ENCODE measurements at places on chromosomes 5 and 9.

DNA sequence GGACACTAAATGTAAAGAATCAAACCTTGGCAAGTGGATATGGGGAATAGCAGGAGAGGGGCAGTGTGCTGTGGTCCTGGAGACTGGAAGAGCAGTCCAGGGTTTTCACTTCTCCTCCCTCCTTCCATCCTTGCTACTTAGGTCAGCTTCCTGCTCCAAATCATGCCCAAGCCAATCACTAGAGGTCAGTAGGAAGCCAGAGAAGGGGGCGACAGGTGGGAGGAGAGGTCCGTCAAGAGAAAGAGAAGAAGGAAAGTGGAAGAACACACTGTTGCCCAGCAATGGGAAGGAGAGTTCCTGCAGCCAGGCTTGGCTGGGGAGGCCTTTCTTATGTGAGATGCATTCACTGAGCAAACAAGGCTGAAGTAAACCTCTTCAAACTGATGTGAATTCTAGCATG is 289.6 kb downstream of the DTWD2 start:
- no peak for DNase-seq

- DNase-seq = no peak
Observed at GRCh38 chr5:157113002-157113401, 4.2 kb upstream of the HAVCR2 start.

DNA sequence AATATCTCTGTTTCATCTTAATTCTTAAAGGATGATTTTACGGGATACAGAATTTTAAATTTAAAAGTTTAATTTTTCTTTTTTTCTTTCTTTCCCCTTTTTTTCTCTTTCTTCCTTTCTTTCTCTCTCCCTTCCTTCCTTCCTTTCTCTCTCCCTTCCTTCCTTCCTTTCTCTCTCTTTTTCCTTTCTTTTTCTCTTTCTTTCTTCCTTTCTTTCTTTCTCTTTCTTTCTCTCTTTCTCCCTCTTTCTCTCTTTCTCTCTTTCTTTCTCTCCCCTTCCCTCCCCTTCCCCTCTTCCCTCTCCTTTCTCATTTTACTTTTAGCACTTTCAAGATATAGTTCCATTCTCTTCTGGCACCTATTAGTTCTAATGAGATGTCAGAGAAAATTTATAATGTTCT is 61.4 kb upstream of the ADRB2 start:
- DNase-seq = no peak

GRCh38 chr5:78718824-78719223 is 70.3 kb upstream of the LHFPL2 start:
- no peak for DNase-seq

DNA sequence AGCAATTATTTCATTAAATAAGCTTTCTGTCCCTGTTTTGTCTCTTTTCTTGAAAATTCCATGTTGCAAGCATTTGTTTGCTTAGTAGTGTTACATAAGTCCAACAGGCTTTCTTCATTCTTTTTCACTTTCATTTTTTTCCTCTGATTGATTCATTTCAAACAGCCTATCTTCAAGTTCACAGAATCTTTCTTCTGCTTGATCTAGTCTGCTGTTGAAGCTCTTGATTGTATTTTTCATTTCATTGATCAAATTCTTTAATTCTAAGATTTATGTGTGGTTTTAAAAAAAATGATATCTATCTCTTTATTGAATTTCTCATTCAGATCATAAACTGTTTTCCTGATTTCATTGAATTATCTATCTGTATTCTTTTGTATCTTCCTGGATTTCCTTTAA is 20.4 kb upstream of the NFIL3 start:
- DNase-seq = no peak

- DNase-seq = no peak
Observed at GRCh38 chr9:37966412-37967013, 62.6 kb upstream of the SLC25A51 start.

DNA sequence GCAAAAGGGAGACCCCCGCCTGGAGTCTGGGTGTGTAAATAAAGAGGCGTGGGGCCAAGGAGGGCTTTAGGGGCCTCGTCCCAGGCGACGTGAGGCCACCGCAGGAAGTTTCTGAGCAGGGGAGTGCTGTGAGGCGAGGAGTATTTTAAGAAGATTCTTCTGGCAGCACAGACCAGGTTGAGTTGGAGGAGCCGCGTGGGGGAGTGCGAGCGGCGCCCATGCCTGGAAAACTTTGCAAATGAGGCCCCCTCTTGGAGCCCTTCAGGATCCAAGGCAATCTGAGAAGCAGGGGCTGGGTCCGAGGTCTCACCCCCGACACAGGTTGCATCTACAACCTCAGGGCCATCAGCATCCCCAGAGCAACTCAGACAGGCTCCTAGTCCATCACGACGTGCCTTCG is 24.3 kb upstream of the CPLX2 start:
- DNase-seq = no peak

GRCh38 chr9:134276453-134277245 is 49.6 kb upstream of the RXRA start:
- DNase-seq = no peak

- no peak for DNase-seq
Observed at GRCh38 chr5:17132444-17133083, 84.9 kb upstream of the BASP1 start.

- no peak for DNase-seq
Observed at GRCh38 chr9:130942679-130943078, 3.6 kb upstream of the FIBCD1 start.

GRCh38 chr5:158390577-158390976 is 531.6 kb upstream of the CLINT1 start:
- DNase-seq = no peak

DNA sequence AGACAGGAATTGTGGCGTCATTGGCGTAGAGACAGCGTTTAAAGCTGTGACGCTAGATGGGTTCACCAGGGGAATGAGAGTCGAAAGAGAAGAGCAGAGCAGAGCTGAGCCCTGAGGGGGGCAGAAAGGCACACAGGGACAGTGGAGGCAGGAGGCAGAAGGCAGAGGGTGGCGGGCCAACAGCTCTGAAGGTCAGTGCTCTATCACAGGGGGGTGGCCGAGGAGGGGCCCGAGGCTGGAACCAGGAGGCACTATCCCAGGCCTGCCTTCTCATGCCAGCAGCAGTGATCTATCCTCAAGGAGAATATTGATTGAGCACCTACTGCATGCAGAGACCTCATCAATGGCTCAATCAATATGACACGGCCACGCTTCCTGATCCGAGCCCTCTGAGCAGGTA is 132.4 kb downstream of the KCNIP1 start:
- no peak for DNase-seq

GRCh38 chr9:129768486-129768885 is 15.6 kb upstream of the PTGES start:
- no peak for DNase-seq

- DNase-seq = no peak
Observed at GRCh38 chr9:137194388-137194787, 5.9 kb downstream of the SSNA1 start.

DNA sequence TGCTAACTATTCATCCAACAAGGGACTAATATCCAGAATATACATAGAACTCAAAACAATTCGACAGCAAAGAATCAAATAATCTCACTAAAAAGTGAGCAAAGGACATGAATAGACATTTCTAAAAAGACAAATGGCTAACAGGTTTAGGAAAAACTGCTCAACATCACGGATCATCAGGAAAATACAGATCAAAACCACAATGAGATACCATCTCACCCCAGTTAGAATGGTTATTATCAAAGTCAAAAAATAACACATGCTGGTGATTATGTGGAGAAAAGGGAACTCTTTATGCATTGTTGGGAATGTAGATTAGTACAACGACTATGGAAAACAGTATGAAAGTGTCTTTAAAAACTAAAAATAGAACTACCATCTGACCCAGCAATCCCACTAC is 150.1 kb downstream of the DEPDC1B start:
- no peak for DNase-seq

GRCh38 chr9:134720796-134721195 is 79.2 kb downstream of the COL5A1 start:
- no peak for DNase-seq

GRCh38 chr5:132456987-132457361 is 33.6 kb downstream of the IRF1 start:
- no peak for DNase-seq

DNA sequence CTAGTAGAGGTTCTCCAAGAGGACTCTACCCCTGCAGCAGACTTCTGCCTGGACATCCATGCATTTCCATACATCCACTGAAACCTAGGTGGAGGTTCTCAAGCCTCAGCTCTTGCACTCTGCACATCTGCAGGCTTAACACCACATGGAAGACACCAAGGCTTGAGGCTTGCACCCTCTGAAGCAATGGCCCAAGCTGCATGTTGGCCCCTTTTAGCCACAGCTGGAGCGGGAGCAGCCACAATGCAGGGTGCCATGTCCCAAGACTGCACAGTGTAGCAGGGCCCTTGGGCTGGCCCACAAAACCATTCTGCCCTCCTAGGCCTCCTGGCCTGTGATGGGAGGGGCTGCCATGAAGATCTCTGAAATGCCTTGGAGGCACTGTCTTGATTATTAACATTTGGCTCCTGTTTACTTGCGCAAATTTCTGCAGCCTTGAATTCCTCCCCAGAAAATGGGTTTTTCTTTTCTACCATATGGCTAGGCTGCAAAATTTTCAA is 123.2 kb upstream of the VCAN start:
- DNase-seq = no peak

- DNase-seq = no peak
Observed at GRCh38 chr5:115820846-115821245, 4.4 kb upstream of the CDO1 start.

GRCh38 chr5:142883025-142883424 is 112.8 kb downstream of the ARHGAP26 start:
- no peak for DNase-seq

DNA sequence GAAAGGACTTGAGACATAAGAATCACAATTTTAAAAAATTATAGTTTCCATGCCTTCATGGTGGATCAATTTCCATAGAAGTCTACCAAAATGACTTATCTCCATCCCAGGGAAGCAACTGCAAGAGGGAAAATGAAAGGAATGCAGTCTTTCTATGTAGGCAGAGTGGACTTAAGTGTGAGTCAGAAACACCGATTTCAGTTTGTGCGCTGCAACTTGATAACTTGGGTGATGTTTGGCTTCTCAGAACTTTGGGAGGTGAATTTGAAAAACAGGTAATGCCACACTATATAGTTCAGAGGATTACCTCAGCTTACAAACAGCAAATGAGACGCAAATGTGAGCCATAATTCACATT is 708 bp upstream of the CSNK1G3 start:
- DNase-seq = no peak

DNA sequence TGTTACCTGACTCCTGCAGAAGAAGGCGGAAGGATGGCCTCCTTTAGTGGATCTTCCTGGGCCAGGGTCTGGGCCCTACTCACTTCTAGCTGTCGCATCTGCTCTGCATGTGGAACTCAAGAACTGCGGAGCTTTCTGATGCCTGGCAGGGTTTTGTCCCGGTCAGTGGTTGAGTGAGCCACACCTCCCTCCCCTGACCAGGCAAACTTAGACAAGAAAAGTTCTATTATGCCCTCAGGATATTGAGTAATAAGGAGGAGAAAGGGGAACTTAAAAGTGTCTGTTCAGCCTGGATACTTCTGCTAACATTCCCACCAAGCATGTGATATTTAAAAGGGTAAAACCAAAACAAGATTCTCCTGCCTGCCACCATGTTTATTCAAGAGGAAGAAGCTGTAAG is at the start of gene FYB1:
FYB1 (minus strand) TSS at position 127 of the 400 bp plus-strand sequence. CDS start 16,603 bp downstream, outside the sequence.
- no peak for DNase-seq

GRCh38 chr9:135701959-135702721 is at the start of gene KCNT1:
Gene KCNT1, plus strand, starts transcription at chr9:135702185. Its CDS starts 74 bp downstream, at chr9:135702259.
- DNase-seq = peak; percentile 12

- DNase-seq = no peak
Observed at GRCh38 chr5:55554585-55555202, 19.9 kb upstream of the PLPP1 start.

DNA sequence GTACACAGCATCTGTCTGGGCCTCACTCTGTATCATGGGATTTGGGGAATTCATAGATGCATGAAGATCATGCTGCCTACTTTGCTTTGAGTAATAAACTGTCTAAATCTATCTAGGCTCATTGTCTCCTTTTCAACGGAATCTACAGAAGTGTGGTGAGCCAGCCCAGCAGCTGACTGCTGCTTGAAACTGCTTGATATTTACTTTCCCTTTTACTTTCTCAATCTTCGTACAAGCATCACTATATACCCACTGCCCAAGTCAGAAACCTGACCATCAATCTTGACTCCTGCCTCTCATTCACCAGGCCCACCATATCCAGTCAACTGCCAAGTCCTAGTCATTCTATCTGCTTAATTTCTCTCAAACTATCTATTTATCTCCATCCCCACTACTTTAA is 142.9 kb downstream of the NR2F1-AS1 start:
- DNase-seq = no peak

DNA sequence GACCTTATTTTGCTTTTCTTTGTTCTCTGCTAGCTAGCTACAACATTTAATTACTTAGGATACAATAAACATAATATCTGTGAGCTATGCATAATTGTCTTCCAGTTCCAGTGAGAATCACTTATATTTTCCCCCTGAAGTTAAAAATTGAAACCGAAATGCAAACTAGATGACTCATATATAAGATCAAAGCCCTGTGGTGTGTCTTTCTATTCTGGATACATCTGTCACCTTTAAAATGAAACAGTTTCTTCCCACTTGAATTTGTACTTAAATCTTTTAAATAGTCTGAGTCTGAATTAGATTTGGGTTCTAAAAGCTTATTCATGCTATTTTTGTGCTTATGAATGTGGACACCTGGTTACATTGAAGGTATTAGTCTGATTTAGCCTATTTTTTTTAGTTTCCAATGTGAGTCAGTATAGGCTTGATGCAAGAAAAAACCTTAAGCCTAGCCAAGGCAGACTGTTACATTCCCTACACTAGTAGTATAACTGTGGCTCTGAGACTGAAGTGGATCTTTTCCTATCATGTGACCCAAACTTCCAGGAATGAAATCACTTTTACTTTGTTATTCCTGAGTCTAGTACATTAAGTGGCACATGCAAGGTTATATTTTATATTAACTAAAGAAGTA is 703.5 kb upstream of the RGMB start:
- no peak for DNase-seq

DNA sequence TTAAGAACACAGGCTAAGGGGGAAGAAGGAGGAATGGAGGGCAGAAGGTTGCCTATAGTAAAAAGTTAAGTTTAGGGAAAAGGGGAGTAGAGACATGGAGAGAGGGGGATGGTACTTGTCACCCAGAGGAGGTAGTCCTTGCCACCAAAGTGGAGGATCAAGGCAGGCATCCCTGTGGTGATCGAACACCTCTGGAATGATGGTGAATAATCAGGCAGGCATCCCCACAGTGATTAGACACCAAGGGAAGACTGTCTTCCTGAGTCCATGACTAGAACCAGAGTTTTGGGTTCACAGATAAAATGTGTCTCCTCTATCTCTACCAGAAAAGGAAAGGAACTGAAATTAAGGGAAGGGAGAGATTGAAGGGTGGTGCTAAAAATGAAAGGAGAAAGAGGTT is 19.2 kb upstream of the HMGCS1 start:
- no peak for DNase-seq

- DNase-seq = no peak
Observed at GRCh38 chr5:76427206-76428140, 24.4 kb downstream of the IQGAP2 start.

- no peak for DNase-seq
Observed at GRCh38 chr9:130118841-130119518, 53.2 kb upstream of the NCS1 start.

Data from activated CD4-positive, CD25-positive, alpha-beta regulatory T cell (primary cell).